NCI-H1105 (cell line): ENCODE measurements at places on chromosomes 7 and 10.

DNA sequence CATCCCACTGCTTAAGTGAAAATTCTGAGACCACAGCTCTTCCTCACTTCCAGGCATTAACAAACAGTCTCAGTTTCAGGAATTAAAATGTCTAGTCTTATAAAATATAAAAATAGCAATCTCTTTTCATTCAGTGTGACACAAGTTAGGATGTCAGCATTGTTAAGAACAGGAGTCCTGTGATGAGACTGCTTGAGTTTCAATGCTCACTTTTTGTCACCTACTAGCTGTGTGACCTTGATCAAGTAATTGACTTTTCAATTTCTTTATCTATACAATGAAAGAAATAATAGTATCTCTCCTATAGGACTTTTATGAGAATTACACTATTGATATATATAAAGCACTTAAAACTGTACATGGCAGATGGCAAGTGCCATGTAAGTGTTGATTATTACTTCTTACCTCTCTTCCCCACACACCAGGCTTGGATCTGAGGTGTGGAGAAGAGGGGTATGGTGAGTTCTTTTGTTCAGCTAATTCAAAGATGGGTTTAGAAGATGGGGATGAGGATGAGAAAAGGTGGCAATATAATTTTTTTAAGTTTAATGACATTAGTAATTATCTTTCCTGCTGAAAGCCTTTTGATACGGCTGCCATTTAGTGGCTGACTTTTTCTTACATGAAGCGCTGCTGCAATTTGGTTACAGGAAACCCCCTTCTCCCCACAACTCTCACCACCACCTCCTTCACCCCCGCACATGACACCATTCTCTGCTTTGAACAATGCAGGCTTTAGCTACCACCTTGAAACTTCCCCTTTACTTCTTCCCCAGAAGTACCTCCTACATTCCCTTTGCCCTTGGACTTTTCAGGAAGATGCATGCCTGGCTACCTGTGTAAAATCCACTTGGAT lies 20.8 kb upstream of the HYAL4 start:
- DNase-seq = no peak

DNA sequence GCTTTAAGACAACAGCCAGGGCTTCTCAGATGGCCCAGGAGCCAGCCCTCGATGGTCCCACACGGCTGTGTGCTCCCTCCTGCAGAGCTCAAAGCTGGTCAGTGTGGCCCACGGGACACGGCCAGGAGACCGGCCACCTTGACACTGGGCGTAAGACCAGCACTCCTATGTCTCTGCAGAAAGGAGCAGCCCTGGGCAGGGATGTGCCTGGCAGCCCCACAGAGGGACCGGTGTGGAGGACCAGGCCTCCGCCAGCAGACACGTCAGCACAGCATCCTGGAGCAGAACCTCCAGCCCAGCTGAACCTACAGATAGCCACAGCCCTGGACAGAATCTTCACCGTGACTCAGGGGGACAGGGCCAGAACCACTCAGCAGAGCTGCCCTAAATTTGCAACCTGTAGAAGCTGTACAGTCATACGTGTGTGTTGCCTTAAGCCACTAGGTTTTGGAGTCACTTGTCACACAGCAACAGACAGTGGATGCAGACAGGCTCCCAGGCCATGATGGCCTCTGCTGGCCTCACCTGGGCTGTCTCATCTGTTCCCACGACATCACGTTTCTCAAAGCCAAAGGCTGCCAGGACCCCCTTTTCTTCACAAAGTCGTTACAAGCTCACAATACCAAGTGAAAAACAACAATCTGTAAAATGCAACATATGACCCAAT lies 132.4 kb downstream of the DIP2C start:
- no peak for DNase-seq

GRCh38 chr7:43586251-43586900 lies 3.5 kb downstream of the STK17A start:
- DNase-seq = no peak

DNA sequence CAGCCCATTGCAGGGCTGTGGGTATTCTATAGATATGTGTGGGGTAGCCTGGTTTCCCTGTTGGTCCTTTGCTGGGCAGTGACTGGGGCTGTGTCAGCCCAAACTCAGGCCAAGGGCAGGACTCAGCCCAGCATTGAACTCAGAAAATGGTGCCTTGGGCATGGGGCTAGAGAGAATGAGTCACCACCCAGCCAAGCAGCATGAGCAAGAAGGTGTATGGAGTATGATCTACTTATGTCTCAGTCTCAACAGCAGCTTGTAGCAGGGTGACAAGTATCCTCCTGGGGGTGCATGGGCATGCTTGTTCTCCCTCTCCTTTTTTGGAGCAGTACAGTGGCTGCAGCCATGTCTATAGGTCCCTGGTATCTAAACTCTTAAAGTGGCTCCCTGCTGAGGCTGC lies 32.0 kb downstream of the STK31 start:
- no peak for DNase-seq

DNA sequence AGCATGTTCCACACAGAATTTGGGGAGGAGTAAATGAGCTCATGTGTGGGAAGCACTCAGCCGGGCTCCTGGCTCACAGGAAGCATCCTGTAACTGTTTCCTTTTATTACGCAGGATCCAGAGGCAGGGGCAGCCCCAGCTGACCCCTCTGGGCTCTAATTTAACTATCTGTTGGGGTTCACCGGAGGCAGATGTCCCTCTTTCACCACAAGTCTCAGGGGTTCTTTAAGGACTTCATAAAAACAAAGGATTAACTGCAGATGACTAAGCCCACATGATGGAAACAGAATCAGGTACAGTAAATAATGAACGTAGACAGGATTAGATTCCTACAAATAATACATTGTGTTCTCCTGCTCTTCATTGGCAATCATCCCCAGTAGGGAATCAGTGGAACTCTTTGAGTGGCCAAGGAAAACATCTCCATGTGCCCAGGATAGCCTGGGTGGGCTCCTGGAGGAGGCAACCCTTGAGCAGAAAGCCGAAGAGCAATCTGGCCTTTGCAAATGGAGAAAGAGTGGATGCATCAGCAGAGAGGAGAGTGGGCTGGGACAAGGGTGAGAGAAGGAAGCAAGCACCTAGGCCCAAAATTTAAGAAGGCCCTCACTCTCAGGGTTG lies 24.6 kb downstream of the TBXAS1 start:
- DNase-seq = no peak

GRCh38 chr7:124879103-124879502 lies 50.5 kb downstream of the POT1 start:
- no peak for DNase-seq

- DNase-seq = no peak
Observed at GRCh38 chr10:6400331-6400730, 179.7 kb downstream of the PRKCQ start.

GRCh38 chr10:85061401-85061800 lies 733.0 kb downstream of the CCSER2 start:
- DNase-seq = no peak

GRCh38 chr10:76514321-76514720 lies 1082.9 kb downstream of the LRMDA start:
- no peak for DNase-seq

GRCh38 chr10:38102880-38103279 lies 8.7 kb downstream of the ZNF37A start:
- no peak for DNase-seq

- no peak for DNase-seq
Observed at GRCh38 chr7:105924945-105925344, 38.1 kb upstream of the CDHR3 start.

DNA sequence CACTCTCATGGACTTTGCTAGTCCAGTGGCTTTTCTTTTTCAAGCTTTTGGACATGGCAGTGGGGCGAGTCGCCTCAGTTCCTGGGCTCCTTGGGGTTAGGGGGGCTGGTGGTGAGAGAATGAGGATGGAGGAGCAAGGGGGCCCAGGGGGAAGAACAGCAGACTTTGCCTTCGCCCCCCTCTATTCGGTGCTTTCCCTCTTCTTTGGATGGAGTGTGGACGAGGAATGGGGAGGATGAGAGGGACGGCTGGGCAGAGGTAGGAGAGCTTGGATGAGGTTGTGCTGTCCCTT lies 255 bp downstream of the MAGI2 start:
- no peak for DNase-seq

DNA sequence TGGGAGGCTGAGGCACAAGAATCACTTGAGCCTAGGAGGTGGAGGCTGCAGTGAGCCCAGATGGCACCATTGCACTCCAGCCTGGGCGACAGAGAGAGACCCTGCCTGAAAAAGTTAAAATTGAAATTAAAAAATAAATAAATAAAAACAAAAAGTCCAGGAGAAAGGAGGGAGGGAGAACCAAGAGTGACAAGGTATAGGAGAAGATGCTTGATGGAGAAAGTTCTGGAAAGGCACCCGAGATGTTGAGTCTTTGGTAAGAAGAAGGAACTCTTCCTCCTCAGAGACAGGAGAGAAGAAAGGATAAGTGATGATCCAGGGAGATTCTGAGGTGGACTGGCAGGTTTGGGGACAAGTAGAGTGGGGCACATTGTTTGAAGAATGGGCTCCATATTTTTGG lies 17.4 kb upstream of the LBX1 start:
- no peak for DNase-seq

DNA sequence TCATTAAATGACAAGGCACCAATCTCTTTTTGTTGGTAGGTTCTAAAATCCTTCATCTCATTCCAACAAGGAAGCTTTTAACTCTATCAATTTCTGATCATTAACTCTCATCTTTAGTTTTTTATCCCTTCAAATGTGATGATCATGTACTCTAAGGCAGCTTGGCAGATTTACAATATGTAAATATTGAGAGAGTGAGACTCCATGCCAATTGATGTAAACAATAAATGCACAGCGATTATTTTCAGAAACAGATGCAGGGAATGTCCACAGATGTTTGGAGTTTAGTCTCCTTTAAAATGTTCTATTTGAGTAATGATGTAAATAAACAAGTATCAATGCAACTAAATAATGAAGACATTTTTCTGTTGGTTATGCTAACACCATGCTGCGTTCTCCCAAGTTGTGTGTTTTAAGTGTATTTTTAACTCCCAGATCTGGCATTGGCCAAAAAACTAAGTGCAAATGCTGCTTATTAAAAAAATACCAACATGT lies 213.8 kb downstream of the AHR start:
- DNase-seq = no peak

GRCh38 chr7:129222064-129222463 lies 2.8 kb upstream of the AHCYL2 start:
- DNase-seq = no peak

- DNase-seq = no peak
Observed at GRCh38 chr7:7639847-7640220, 718 bp upstream of the UMAD1 start.

DNA sequence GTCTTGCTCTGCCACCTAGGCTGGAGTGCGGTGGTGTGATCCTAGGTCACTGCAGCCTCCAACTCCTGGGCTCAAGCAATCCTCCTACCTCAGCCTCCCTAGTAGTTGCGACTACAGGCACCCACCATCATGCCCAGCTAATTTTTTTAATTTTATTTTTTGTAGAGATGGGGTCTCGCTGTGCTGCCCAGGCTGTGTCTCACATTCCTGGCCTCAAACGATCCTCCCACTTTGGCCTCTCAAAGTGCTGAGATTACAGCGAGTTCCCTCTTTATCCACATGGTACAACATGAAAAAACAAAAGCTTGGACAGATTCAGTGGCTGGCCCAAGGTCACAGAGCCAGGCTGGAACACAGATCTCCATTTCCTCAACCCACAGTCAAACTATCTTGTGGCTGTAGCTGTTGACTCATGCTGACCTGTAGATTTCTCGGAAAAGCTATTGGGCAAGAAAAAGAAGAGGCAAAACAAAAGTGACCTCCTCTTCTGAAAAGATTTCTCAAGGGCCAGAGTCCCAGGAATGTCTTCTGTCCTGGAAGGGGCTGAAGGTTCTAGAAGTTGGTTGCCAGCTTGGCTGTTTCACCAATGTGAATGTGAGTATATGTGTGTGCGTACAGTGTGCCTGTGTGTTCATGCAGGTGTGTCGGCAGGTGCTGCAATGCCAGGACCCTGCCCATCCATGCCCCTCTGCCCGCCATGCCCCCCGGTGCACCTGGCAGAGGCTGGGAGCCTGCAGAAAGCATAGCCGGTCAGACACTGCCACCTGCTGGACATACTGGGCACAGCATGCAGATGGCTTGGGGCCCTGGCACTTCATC lies 28.4 kb downstream of the TMEM130 start:
- peak; percentile 55 for DNase-seq

- no peak for DNase-seq
Observed at GRCh38 chr7:83649701-83650100, 762 bp upstream of the SEMA3E start.

DNA sequence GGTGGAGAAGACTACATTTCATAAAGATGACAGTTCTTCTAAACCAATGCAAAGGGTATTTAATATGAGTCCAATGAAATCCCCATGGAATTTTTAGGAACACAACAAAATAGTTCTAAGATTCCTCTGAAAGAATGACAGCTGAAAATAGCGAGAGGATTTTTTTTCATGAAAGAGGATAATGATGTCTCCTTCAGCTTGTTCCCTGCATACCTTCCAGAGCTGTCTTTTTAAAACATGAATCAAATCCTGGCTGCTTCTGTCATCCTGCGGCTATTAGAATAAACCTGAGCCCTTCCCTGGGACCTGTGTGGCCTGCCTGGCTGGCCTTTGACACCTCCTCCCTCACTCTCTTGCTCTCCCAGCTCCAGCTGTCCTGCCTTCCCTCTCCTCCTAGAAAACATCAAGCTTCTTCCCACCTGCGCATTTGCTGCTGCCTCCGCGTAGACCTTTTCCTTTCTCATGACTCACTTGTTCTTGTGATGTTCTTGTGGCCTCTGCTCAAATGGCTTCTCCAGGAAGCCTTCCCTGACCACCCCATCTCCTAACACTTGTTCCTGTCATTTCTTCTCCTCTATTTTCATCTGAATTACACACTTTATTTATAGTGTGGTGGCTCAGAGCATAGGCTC lies 57.4 kb downstream of the EEPD1 start:
- DNase-seq = no peak

- no peak for DNase-seq
Observed at GRCh38 chr7:77831953-77832352, 33.4 kb downstream of the PHTF2 start.

- no peak for DNase-seq
Observed at GRCh38 chr10:21039721-21040120, 142.6 kb upstream of the NEBL start.

- DNase-seq = no peak
Observed at GRCh38 chr7:44385434-44386138, 60.2 kb upstream of the CAMK2B start.

GRCh38 chr10:113961182-113962031 lies 82.3 kb upstream of the ADRB1 start:
- no peak for DNase-seq

- no peak for DNase-seq
Observed at GRCh38 chr7:131557652-131558385, 1.4 kb upstream of the PODXL start.

GRCh38 chr10:107548301-107548700 lies 383.8 kb upstream of the SORCS1 start:
- DNase-seq = no peak
